ENCODE measurements at places on chromosomes 13 and 19.

DNA sequence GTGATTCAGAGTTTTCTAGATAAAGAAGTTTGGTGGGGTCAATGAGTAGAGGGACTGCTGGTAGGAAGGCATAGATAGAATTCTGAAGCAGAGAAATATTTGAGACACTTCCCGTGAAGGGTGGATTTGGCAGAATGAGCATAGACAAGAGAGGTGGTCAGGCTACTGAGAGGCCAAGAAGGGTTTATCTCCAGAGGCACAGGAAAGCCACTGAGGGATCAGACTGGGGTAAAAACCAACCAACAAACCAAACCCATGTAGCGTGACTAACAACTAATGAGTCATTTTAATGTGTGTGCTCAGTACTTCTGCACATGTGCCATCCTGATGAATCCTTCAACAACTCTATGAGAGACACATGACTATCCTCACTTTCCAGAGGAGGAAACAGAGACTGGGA is 60.0 kb upstream of the SERP2 start:
- DNase-seq = no peak

- DNase-seq = no peak
Measured at GRCh38 chr19:47768604-47769003, 9.9 kb upstream of the SELENOW start.

DNA sequence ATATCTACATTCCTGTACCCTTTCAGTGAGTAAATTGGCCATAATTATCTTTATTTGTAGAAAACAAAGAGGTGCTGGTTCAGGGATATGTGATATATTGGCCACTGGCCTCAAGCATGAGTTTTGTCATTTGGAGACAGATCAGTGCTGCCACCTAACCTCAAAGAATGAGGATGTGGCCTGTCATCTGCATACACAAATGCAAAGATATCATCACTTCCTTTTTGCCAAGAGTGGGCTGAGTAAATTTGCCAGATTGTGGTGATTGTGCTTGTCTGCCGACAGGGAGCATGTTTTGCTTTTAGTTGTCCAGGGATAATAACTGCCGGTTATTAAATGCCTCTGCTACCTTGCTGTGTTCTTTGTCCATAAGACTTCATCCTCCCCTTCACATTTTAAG is 44.2 kb downstream of the WASF3 start:
- no peak for DNase-seq

DNA sequence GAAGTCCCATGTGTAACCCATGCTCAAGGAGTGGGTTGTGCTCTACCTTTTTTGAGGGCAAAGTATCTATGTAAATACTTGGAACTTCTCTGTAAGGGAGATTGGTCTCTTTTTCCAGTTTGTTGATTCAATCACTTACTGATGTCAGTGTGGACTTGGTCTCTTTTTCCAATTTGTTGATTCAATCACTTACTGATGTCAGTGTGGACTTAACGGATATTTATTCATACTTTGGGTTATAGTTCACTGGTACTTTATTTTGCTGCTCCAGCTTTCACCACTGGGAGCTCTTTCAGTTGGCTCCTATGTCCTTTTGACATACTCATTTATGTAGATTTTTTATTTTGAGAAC is 36.4 kb downstream of the COG3 start:
- no peak for DNase-seq

GRCh38 chr13:80475718-80476117 is 134.8 kb upstream of the SPRY2 start:
- no peak for DNase-seq

DNA sequence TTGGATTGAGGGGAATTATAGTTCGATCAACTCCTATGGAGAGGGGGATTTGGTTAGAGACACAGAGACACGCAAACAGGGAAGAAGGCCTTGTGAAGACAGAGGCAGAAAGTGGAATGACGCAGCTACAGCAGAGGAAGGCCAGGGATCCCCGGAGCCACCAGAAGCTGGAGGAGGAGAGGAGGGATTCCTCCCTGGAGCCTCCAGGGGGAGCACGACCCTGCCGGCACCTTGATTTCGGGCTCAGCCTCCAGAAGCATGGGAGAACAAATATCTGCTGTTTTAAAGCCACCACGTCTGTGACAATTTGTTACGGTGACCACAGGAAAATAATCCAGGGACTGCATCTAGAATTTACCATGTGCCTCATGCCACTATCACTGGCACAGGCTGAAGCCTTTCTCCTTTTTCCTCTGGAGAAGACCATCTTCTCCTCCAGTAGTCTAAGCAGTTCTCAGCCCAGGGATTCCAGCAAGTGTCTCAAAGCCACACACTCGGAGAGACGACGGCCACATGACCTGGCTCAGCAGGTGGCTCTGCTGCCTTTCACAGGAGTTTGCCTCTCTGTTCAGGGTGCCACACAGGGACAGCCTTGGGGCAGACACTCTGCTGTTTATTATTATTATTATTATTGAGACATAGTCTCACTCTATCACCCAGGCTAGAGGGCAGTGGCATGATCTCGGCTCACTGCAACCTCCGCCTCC is 39.9 kb upstream of the CCNE1 start:
- no peak for DNase-seq

DNA sequence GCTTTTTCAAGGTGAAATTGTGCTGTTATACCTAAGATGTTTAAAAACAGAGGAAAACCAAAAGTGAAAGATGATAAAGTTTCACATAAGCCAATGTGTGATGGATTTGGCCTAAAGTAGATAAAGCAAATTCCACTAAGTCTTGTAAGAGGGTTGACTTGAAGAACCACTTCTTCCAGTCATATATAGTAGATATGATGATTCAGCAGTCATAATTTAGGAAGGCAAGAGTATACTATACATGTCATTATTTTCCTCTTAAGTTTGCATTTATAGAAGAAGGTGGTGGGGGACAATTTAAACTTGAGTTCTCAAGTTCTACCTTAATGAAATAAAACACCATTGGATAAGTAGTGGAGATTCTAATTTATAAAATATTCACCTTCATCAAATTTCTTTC is 37.3 kb downstream of the PHF11 start:
- no peak for DNase-seq

GRCh38 chr13:102903659-102904407 is 58.0 kb downstream of the ERCC5 start:
- no peak for DNase-seq

DNA sequence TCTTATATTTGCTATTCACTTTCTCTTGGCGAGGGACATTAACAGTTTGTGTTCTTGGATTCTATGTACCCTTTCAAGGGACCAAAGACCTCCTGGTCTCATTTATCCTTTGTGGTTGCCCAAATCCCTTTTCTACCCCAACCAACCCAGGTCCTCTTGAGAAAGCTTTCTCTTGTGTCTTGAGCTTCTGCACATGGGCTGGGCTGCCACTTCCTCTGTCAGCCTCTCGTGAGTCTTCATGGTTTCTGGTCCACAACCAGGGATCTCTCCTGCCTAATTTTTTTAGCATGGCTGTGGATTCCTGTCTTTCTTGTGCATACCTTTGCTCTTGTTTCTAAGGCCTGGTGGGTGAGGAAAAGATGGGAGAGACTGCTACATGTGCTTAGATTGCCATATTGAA is 14.9 kb downstream of the TIMM13 start:
- DNase-seq = no peak

- DNase-seq = no peak
Measured at GRCh38 chr13:22189176-22190048, 518.5 kb downstream of the FGF9 start.

GRCh38 chr19:1407528-1408299 is at the start of gene DAZAP1:
TSS of gene DAZAP1 (plus strand) at chr19:1407586. CDS start at chr19:1407774, 188 bp downstream.
- no peak for DNase-seq

GRCh38 chr13:87680298-87680697 is 9.1 kb downstream of the SLITRK5 start:
- DNase-seq = no peak

GRCh38 chr19:51724543-51724942 is 752 bp upstream of the HAS1 start:
- DNase-seq = no peak

GRCh38 chr19:49712397-49712859 is 21.5 kb downstream of the CPT1C start:
- no peak for DNase-seq

- no peak for DNase-seq
Measured at GRCh38 chr13:43981091-43981490, 101.4 kb downstream of the LACC1 start.

DNA sequence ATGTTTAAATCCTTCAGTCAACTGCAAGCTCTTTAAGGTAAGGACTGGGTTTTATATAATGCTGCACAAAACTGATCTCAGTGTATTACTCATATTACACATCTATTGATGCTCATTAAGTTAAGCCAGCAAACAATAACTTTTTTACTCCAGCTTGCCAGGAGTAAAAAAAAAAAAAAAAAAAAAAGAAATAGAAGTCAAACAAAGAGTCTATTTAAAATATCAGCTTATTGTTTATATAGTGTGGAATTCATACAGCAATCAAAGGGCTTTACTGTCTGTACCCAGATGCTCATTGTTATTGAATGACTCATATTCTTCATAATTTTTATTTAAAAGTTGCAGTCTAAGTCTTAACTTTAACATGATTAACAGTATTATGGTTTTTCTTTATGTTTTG is 21.8 kb upstream of the KBTBD7 start:
- no peak for DNase-seq

GRCh38 chr13:52165411-52165810 is 6.0 kb upstream of the NEK3 start:
- DNase-seq = no peak

DNA sequence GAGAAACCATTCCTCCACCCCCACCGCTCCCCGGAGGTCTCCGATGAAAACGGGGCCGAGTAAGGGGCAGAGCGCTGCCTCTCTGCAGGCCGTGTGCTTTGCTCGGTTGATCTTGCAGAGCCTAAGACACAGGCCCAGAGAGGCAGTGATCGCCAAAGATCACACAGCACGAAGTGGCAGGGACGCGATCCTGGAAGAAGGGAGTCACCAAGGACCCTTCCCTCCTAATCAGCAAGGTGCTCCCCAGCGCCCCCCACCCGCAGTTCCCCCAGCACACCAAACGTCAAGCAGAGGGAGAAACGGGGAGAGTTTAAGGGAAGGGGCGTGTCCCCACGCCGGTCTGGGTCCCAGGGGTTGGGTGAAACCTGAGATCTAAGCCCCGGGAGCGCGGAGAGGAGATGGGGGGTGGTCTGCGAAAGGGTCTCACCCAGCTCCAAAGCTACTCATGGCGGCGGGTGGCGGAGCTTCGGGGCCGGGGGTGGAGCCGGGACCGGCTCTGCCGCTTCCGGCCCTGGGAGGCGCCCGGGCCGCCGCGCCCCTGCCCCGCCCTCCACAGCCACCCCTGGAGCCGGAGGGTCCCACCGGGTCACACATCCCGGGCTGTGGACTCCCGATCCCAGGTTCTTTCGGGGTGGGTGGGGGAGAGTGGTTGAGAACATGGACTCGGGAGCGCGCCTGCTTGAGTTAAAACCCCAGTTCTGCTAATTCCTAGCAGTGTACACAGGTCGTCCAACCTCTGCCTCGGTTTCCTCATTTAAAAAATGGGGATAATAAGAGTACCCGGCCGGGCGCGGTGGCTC is at the start of gene EML2:
EML2 (minus strand) TSS at position 468 of the 800 bp plus-strand sequence; CDS start at position 447, 21 bp downstream.
- DNase-seq = no peak

DNA sequence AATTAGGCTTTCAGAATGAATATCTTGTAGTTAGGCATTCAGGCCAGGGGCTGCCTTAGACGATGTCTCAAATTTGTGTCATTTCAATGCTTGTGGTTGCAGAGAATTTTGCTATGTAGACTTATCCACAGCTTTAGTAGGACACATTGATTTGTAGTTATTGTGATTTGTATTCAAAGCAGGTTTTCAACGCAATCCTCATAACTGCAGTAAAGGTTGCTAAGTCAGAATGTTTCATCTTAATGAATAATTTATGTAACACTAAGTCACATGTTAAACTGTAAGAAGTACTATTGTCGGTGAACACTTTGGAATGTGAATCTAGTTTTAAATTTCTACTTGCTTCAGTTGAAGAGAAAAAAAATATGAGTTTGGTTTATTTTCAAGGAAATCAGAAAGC is 1117.2 kb upstream of the SPRY2 start:
- no peak for DNase-seq

GRCh38 chr13:109152311-109152820 is 523.0 kb downstream of the MYO16 start:
- DNase-seq = no peak

DNA sequence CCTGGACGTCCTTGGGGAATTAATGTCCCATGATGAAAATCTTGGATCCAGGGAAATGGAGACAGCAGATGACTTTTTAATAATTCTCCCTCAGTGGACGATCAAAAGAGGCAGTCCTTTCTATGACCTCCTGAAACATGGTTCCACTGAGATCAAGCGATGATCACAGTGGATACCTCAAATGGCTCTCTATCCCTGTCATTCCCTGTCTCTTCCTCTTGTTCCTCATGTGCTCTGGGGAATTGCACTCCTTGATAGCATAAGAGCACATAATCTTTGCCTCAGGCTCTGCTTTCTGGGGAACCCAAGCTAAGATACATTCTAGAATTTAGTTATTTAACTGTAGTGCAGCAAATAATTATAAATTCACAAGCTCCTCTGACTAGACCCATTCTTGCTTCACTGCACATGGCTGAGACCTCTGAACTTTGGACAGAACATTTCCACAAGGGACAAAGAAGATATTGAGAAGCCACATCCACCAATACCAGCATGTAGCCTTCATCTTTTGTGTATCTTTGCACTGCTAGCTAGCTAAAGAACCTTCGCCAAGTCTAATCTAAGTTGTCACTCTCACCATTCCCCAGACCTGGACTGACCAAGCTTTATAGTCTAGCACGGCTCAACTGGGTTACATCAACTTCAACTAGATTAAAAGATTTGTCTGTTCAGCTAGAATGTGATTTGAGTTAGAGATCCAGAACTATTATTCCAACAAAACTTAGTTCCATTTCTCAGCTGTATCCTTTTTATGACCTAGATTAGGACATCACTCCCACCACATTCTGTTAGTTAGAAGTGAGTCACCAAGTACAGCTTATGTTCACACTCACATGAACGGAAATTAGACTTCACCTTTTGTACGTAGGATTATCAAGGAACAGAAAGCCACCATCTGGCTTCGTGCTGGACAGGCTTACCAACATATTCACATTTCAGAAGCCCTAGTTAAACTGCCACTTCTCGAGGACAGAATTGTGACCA is 142.7 kb downstream of the SUCLA2 start:
- DNase-seq = no peak

DNA sequence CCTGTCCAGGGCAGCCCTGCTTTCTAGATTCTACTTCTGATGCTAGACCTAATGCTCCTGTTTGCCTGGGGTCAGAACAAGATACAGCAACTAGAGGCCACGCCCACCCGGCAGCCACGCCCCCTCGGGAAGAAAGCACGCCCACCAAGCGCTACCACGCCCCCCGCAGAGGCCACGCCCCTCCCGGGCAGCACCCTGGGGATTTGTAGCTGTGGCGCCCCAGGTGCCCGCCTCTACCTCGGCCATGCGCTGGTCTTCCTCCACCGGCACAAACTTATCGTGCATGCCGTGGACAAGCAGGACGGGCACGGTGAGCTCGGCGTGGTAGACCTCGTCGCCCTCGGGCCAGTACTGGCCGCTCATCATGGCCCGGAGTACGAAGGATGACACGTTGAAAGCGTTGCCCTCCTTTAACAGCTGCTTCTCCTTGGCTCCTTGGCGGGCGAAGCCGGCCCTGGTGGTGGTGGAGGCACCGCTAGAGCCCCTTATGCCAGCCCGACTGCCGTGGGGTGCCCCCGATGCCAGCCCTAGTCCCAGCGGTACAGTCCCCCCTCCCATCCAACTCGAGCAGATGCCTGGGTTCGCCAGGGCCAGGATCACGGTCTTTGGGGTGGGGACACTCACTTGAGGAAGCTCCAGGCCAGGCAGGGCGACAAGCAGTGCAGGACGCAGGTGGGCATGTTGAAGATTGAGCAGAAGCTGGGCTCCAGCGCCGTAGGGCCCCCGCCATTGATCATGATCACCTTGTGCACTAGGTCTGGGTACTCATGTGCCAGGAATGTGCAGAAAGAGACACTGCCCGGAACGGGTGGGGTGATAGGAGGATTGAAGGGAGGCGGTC is 9.0 kb downstream of the ABHD8 start:
- DNase-seq = no peak

GRCh38 chr13:20988033-20988908 is 73.1 kb downstream of the LATS2 start:
- DNase-seq = no peak
